GM12892 (cell line): ENCODE measurements at places on chromosomes 7 and 10.

DNA sequence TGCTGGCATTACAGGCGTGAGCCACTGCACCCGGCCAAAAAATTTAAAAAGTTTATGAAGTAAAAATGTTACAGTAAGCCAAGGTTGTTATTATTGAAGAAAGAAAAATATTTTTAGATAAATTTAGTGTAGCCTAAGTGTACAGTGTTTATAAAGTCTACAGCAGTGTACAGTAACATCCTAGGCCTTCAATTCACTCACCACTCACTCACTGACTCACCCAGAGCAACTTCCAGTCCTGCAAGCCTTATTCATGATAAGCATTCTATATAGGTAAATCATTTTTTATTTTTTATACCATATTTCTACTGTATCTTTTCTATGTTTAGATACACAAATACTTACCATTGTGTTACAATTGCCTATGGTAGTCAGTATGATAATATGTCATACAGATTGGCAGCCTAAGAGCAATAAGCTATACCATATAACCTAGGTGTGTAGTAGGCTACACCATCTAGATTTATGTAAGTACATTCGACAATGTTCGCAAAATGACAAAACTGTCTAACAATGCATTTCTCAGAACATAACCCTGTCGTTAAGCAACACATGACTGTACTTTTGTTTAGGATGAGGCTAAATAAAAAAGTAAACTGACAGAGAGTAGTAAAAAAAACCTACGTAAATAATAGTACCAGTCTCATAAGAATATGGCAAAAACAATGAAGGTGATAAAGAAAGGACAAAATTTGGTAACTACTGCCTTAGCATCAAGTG is 77.8 kb upstream of the FAM133B start:
- no peak for DNase-seq

DNA sequence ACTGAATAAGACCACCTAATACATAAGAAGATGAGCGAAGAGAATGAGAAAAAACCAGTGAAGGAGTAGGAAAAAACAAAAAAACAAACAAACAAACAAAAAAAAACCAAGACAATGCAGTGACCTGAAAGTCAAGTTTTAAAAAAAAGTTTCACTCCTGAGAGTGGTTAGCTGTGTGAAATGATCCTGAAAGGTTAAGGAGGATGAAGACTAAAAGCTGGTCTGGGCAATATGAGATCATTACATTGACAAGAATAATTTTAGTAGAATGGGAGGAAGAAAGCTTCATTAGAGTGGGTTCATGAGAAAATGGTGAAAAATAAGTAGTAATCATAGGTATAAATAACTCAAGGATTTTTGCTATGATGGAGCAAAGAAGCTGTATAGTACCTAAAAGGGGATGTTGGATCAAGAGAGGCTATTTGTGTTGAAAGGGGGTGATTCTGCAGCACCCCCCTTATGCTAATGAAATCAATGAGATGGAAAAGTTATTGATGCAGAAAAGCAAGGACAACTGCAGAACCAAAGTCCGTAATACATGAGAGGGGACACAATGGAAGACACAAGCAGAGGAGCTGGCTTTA is 80.2 kb downstream of the KMT2C start:
- DNase-seq = no peak

GRCh38 chr7:142808461-142808801 is 37.7 kb downstream of the PRSS2 start:
- no peak for DNase-seq

DNA sequence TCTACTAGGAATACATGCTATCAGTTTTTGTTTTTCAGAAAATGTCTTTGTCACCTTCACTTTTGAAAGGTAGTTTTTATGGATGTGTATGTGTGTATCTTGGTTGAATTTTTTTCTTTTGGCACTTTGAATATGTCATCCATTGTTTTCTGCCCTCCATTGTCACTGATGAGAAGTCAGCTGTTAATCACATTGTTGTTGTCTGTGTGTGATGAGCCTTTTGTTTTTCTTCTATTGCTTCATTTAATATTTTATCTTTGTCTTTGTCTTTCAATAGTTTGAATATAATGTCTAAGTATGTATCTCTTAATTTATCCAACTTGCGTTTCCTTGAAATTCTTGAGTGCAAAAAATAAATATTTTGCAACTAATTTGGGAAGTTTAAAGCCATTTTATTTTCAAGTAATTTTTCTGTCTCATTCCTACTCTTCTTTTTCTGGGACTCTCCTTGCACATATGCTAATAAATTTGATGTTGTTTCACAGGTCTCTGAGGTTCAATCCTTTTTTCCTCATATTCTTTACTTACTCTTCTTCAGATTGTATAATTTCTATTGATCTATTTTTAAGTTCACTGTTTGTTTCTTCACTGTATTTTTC is 546.9 kb upstream of the GHITM start:
- no peak for DNase-seq

DNA sequence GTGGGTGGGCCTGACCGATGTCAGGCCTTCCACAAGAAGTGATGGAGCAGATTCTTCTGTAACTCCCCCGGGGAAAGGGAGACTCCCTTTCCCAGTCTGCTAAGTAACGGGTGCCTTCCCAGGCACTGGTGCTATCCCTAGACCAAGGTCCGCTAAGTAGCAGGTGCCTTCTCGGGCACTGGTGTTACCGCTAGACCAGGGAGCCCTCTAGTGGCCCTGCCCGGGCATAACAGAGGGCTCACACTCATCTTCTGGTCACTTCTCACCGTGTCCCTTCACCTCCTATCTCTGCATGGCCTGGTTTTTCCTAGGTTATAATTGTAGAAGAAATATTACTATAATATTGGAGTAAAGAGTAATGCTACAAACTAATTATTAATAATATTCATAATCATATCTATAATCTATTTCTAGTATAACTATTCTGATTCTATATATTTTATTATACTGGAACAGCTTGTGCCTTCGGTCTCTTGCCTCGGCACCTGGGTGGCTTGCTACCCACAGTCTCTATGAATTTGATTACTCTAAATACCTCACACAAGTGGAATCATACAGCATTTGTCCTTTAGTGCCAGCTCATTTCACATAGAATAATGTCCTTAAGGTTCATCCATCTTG is 1378.7 kb downstream of the XPNPEP1 start:
- no peak for DNase-seq

DNA sequence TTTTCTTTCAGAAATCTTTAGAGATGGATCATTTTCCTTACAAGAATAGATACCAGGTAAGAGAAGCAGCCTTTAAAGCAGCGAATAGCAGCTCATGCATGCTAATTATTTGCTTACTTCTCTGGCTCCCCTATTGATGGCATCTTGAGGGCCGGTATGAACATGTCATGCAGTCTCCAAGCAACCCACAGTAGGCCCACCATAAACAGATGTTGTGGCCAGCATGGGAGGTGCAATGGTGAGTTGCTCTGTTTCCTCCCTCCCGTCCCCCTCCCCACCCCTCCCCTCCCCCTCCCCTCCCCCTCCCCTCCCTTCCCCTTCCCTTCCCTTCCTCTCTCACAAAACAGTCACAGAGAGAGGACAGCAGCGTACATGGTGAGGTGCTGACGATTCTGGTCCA is 9.7 kb upstream of the ZNF273 start:
- no peak for DNase-seq

GRCh38 chr7:131932271-131932670 is 375.8 kb upstream of the PODXL start:
- no peak for DNase-seq

DNA sequence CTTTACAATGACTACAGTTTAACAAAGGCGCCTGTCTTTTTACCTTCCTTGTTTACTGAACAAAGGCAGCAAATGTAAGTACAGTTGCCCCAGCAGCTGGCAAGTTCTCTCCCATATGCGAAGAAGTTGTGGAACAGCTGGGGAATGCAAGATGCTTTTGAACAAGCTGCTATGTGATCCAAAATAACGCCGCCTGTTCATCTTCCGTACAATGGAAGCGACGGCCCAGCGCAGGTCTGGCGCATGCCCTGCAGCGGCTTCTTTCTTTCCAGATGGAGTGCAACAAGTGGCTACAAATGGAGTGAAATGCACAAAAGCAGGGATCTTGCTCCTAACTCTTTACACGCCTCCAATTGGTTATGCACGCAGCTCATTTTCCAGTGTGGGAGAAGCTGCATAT is 97.0 kb upstream of the SVIL start:
- DNase-seq = no peak

DNA sequence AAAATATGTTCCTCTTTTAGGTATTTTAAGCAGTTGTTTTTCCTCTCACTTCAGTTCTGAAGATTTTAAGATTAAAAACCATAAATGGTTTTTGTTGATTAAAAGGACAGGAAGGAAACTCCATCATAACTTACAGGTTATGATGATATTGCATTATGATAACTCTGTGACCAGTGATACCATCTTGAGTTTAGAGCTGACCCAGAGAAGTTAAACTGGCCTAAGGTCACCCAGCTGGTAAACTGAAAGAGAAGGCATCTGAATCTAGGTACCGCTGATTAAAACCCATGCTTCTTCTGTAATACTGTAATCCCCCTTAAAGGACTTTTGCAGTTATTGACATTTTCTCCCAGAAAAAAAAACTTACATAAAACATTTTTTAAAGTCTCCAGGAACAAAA is 29.6 kb downstream of the LOXL4 start:
- DNase-seq = no peak

DNA sequence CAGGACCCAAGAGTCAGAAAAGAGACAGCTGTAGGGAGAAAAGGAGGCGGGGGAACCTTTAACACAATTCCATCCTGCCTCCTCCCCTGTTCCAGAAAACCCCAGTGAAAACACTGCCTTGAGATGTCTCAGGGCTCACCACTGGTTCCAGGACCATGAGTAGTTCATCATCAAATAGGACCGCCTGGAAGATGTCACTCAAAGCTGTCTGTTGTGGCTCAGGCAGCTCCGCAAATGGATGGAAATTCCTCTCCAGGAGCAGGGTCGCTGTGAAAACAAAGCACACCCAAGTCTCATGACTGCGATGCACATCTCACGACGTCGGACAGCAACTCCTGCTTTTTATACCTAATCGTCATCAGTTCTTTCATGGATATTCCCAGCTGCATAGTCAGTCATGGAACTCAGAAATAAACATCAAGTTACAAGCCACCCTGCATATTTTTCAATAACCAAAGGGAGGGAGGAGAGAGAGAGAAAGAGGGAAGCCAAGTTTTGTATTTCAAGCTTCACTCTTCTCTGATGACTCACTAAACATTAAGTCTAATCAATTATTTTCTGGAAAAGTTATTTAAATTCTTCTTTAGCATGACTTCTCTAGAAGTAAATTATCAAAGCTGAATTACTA is 49.2 kb downstream of the GSDME start:
- no peak for DNase-seq

DNA sequence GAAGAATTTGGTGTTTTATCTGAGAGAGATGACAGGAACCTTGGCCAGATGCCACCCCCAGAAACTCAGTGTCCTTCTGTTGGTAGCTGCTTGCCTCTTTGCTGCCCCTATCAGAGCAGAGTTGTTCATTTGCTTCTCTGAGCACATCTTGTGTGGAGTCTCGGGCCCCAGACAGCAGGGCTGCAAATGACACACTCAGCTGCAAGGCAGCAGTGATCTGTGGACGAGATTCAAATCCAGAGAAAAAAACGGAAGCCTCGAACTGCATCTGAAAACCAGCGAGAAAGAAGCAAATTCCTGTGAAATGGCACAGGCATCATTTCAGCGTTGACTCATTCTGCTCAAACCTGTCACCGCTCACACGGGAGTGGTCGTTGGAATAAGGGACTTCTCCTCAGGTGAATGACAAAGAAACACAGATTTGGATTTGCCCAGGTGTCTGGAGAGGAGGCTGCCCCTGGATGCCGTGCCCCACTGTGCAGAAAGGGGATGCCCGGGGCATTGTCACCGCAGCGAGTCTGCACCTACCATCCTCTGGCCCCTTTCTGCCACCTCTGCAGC is 144.7 kb downstream of the PFKFB3 start:
- no peak for DNase-seq

- no peak for DNase-seq
Measured at GRCh38 chr7:19106241-19107080, 11.0 kb downstream of the TWIST1 start.

DNA sequence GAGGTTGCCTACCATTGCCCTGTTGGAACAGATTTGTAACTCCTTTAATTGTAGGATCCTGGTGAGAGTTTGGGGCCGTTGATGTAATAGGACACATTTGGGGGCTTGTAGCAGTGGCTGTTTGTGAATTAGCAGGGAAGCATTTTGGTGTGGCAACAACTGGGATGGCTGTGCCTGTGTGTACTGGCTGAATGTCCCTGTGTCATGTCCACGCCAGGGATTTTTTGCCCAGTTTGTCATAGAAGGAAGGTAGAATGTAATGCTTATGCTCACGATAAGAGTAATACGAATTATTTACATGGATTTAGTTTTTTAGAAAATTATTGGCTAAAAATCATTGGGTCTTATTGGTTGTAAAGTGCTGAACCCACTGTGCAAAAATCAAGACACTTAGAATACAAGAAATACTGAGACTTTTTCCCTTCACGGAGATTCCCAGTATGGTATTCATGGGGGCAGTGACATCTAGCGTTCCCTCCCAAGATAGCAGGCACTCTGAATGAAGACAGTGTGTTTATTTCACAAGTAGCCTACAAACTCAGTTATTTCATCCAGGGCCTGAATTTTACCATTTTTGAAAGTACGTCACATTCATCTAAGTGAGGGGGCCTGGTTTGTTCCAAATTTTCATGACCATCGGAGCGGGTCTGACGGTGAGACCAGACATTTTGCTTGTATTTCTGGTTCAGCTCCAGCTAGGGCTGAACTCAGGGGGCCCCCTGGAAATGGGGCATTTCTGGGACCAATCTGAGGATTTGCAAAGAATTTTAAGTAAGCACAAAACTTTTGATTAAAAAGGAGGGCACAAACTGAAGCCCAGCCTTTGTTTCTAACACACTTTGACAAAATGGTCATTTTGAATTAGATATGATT is 74.7 kb downstream of the CACNB2 start:
- no peak for DNase-seq

DNA sequence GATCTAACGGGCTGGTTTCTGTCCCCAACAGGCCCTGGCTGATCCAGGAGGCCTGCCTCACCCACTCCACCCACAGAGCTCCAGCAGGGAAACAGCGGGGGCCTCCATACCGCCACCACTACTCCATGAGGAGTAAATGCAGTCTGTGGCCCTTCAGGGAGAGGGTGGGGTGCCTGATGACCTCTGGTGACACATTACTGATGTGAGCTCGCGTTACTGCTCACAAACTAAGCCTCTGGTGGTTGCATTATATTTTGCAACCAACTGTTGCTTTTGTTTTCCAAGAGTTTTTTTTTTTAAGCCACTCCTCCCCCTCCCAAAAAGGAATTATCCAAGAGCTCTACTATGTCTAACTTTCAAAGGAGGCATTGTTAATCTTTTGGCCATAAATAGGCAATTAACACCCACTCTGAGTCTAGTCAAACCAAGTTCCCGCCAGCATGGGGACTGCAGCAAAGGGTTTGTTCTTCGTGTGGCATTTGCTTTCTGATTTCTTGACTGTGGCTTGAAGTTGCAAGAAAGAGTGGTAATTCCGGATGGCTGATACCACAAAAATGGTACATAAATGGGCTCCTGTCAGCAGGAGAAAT is 72.6 kb downstream of the FAM53B start:
- DNase-seq = no peak

GRCh38 chr10:52583336-52583735 is 189.2 kb downstream of the MBL2 start:
- DNase-seq = no peak
